ENCODE measurements at places on chromosomes 11 and 22.

- DNase-seq, result no peak
These were observed 826.1 kb downstream of the TBC1D22A start for GRCh38 chr22:47588578-47588960.

- DNase-seq, result no peak
These were observed 1149.2 kb downstream of the BRD1 start for GRCh38 chr22:48678171-48679135.

DNA sequence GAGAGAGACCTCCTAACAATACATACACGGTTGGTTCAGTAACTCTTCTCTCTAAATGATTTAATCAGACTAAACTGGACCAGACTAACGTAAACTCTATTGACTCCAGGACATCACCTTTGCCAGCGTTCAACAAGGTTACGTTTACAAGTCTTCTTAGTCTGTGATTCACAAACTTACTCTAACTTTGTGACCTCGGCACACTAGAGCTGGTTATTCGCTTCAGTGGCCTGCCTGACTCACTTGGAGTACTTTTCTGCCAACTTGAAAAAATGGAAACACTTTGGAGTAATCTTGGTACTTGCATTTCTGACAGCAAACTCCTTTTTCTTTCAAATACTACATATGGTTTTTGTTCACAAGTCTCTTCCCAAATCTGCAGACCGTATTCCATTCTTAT is 26.2 kb downstream of the MTMR2 start:
- DNase-seq, result no peak

DNA sequence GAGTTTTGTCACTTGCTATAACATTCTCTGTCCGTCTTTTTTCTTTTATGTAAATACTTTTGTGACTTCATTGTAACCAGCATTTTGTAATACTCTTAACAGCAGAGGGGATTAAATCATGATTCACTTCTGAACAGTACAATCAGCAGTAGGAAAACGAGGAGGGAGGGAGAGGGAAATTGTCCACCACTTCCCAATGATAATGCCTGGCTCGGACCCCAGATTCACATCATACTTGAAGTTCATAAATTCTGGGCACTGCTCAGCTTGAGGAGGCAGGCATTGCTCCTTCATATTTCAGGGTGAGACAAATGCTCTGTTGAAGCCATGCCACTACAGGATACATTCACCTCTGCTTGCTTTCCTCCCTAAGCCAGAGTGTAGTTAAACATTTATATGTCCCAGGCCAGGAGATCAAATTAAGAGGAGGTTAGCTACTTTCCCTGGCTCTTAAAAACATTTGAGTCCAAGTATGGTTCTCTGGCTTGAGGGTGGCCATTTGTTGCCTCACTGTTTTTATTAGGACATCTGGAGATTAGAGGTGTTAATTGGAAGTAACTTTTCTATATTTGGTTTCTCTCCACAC is 129.0 kb upstream of the LDLRAD3 start:
- DNase-seq, result no peak

DNA sequence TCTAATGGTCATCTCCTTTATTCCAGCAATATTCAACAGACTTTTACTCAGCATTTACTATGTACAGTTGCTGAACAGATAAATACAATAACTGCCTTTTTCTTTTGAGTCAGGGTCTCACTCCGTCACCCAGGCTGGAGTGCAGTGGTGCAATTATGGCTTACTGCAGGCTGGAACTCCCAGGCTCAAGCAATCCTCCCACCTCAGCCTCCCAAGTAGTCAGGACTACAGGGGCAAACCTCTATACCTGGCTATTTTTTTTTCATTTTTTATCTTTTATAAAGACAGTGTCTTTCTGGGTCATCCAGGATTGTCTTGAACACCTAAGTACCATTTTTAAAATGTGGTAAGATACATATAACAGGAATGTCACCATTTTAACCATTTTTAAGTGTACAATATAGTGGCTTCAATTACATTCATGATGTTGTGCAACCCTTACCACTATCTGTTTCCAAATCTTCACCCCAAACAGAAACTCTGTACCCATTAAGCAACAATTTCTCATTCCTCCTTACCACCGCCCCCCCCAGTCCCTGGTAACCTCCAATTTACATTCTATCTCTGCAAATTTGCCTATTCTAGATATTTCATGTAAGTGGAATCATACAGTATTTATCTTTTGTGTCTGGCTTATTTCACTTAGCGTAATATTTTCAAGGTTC is 67.8 kb downstream of the MIAT start:
- no peak for DNase-seq

GRCh38 chr11:72265951-72266350 is 22.0 kb upstream of the PHOX2A start:
- DNase-seq, result no peak
